Hematopoietic multipotent progenitor cell (in vitro differentiated cells): ENCODE measurements at places on chromosomes 12 and 14.

DNA sequence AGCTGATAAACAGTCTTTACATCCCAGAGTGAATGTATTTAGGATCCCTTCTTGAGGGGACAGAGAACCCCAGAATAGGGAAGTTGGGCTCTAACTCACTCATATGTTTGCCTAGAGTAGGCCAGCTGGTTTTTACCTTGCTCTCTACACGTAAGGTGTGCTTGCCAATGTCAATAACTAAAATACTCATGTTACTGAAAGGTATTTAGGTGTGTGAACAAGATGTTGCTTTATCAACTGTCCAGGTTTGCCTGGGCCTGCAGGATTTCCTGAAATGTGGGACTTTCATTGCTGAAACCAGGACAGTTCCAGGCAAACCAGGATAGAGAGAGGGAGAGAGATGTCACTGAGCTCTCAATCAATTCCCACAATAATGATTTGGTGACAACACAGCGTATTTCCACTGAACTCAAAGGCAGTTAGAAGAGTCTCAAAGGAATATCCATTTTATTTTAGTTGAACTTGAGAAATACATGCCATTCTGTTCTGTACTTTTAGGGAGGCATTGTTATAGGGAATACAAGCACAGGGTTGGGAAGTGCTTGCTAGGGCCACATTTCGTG, 171.7 kb downstream of the NRXN3 start:
- no peak for DNase-seq

- DNase-seq = peak; percentile 75
Observed at GRCh38 chr12:27383429-27384260, 51.0 kb downstream of the BMAL2 start.

GRCh38 chr12:114529966-114530365, 124.0 kb upstream of the TBX5 start:
- DNase-seq = no peak

DNA sequence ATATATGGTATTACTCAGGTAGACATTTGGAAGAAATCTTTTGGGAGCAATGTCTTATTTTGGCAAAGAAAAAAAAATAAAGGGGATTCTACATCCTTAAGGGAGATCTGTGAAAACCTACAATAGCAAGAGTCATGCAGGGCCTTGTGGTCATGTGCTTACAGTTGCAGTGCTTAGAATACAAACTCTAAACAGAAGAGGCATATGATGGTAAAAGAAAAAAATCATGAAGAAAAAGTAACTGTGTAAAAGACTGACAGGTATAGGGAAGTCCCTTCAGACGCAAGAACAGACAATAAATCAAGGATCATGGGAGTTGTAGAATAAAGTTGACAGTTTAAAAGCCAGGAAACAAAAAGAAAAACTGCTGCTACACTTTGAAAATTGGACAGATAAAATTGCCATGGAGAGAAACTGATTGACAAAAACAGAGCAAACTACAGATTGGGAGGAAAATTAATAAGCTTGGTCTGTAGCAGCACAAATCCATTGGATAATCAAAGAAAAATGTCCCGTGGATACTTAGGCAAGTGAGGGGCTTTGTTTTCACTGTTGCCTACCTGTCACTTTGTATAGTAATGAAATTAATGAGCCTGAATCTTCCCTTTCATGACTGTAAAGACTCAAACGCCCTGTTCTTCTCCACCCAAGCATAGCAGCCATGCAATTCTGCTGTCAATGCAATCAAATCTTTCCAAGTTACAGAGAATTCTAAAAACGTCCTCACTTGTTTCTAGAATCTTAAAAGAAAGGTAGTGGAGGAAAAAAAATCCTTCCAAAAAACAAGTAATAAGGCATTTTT, 402.0 kb downstream of the SYT1 start:
- no peak for DNase-seq

DNA sequence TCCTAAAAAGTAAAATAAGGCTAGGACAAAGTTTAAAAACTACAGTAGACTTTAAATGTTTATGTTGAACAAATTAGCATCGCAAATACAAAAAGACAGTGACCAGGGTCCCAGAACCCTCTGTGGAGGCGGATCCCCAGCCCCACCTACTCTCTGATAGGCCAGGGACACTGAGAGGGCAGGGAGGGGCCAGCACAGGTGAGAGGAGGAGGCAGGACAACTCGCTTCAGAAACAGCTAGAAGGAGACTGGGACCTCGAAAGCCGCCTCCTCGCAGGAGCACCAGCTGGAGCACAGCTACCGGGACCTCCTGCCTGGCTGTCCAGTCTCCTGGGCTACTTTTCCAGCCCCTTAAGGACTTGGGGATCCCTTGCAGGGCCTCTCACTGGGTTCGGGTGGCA, 992 bp downstream of the DNAH10 start:
- DNase-seq = no peak

GRCh38 chr12:10147714-10148403, 17.9 kb upstream of the CLEC7A start:
- DNase-seq = no peak

DNA sequence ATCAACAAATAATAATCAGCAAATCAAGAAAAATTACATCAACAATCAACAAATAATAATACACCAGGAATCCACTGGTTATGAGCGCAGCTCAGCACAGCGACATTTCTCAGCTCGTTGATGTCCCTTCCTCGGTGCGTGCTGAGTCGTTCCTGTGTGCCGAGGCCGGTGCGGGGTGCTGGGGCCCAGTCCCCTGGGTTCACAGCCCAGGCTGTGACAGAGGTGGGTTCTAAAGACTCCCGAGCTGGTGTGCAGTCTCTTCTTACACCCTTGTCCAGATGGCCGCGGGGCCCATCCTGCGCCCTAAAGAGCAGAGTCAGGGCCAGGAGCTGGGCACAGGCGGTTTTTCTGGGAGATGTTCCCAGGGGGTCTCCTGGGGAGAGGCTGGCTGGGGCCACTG, 26.9 kb upstream of the TRAF3 start:
- no peak for DNase-seq

DNA sequence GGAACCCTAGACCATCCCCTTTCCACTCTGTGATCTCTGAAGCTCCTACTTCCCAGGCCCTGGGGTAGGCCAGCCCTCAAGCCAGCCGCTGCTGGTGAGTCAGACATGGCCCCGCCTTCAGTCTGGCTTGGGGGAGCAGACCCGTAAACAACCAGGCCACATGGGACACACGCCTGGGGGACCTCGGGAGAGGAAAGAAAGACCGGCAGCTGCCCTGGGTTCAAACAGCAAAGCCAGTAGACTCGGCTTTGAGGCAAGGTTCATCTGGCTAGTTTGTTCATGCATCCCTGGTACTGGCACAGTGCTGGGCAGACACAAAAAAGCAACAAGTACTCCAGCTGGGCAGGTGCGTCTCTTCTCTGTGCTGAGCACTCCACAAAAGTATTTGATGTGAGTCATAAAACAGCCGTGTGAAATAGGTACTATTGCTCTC, 101.9 kb downstream of the SETD3 start:
- no peak for DNase-seq

GRCh38 chr12:40898505-40898904, 206.3 kb downstream of the CNTN1 start:
- DNase-seq = no peak

DNA sequence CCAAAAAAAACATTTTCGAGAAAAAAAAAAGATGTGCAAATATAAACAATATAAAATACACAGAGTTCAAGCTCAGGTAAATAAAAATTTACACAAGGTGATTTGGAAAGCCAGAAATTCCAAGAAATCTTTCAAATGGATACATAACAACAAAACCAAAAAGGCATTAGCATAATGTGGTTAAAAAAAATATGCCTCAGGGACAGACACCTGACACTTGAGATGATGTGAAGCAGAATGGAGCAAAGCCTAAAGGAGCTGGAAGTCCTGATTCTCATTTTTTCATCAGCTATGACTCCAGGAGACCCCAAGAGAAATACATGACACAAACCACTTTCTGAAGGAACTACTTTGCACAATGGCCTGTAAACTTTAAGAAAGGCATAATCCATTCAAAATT, 98.6 kb downstream of the PPP2R5E start:
- no peak for DNase-seq

DNA sequence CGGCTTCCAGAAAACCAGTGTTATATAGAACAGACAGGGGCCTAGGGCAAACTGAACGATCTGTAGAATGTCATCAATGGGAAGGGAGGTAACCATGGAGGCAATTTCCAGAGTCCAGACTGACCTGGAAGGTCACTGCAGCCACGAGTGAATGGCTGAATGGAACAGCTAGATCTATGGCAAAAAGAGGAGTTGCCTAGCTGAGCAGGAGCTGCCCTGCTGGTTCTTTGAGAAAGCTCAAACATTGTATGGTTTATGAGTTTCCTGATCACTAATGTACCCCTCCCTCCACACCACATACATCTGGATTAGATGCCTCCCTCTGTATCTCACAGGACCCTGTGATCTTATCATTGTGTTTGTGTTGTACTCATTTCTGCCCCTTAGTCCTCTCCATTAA, 1.0 kb upstream of the RERG start:
- DNase-seq = no peak

DNA sequence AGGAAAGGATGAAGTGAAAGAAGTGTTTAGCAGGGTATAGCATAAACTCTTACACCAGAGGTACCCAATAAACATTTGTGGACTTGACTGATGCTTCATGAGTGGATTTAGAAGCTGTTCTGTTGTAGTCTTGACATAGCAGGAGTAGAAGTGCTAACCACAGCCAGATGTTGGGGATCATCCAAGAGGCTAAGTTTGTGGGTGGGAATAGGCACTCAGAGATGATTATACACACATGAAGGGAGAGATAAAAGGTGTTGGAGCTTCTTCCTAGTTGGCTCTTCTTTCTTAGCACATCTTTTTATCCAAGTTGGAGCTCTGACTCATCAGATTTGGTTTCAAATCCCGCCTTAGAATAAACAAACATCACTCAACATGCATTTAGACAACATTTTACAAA, 166.7 kb upstream of the E2F7 start:
- no peak for DNase-seq

DNA sequence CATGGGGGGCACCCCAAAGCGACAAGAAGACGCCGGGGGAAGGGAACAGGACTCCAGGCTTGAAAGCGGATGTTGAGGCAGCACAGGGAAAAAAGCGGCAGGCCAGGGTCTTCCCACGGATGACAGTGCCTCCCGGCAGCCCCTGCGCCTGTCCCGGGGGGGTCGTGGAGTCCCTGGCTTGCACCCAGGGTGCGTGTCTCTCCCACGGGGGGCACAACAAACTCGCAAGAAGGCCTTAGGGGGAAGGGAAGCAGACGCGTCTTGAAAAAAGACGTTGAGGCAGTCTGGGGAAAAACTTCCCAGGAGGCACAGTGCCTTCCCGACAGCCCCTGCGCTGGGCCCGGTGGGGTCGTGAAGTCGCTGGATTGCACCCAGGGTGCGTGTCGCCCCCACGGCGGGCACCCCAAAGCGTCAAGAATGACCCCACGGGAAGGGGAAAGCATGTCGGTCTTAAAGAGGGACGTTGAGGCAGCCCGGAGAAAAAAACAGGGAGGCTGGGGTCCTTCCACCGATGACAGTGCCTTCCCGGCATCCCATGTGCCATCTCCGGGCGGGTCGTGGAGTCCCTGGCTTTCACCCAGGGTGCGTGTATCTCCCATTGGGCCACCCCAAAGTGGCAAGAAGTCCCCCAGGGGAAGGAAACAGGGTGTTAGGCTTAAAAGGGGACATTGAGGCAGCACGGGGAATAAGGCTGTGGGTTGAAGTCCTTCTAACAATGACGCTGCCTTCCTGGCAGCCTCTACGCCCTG, 159.9 kb upstream of the ALG10B start:
- no peak for DNase-seq

DNA sequence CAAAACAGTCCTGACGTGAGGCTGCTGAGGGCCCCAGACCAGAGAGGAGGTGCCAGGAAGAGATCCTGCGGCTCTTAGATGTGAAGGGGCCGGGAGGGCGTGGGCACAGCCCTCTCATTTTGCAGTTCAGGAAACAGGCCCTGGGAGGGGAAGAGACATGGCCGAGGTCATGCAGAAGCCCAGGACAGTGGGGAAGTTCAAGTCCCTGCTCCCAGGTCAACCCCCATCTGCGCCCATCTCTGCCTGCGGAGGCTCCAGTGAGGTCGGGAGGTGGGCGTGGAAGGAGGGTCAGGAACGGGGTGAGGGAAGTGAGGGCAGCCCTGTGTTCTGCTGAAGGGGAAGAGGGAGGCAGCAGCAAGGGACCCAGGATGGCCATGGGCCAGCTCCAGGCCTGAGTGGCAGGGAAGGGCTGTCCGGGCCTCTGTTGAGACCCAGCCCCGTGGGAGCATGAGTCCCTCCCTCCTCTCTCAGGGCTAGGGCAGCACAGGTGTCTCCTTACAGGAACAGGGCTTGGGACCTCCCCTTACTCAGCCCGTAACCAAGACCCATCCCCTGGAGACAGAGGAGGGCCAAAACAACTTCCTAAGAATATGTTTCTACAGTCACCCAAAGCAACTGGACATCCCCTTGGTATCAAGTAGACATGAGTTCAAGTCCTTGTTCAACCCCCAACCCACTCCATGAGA, 90.8 kb downstream of the LGMN start:
- no peak for DNase-seq

DNA sequence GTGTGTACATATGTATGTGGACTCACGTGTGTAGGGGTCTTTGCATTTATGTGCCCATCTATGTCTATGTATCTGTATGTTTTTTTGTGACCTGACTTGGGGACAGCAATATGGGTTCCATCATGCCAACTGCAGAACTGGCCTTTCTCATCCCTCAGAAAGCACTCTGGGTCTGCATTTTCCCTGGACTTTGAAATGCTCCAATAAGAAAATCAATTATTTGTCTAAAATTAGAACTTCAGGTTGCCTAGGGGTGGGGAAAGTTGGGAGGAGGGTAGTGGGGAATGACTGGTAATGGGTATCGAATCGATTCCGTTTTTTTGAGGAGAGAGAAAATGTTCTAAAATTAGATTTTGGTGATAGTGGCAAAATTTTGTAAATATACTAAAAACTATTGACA, 140.8 kb upstream of the NOS1 start:
- no peak for DNase-seq

DNA sequence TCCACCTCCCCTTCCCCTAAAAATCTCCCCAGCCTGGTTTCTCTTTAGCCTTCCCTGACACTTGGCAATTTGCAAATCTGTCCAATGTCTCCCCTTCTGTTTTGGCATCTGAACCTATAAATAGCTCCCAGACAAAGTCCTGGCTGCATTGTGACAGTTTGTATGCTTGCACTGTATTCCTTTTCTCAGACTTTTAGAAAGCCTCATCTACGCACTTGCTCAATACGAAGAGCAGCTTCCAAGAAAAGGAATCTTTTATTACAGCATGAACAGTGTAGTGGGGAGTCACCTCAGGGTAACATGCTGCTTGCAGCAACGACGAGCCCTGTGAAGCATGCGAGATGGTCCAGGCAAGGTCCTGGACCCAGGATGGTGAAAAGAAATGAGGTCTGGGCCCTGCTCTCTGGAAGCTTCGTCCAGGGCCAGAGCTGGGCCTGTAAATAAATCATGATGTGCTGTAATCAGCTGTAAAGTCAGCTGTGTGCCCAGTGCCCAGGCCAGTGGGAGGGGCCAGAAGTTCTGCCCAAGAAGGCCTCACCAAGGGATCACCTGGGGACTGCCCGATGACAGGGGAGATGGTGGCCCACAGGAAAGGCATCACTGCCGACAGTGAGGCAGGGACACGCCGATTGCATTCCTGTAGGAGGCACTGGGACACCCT, 88.3 kb downstream of the RIN3 start:
- DNase-seq = no peak

- peak; percentile 50 for DNase-seq
Observed at GRCh38 chr12:538731-539539, 79.2 kb downstream of the B4GALNT3 start.
